Breast epithelium (tissue), 4 donors: ENCODE measurements at places on chromosomes 4 and X.

- no peak for DNase-seq
These were observed 157.3 kb downstream of the GBA3 start for GRCh38 chr4:22850055-22850454.

- DNase-seq: no peak
These were observed 321.7 kb downstream of the PPP1R2C start for GRCh38 chrX:42456176-42456700.

GRCh38 chr4:15004739-15005301 is 2.5 kb downstream of the CPEB2 start:
- peak; percentile 87 for DNase-seq

DNA sequence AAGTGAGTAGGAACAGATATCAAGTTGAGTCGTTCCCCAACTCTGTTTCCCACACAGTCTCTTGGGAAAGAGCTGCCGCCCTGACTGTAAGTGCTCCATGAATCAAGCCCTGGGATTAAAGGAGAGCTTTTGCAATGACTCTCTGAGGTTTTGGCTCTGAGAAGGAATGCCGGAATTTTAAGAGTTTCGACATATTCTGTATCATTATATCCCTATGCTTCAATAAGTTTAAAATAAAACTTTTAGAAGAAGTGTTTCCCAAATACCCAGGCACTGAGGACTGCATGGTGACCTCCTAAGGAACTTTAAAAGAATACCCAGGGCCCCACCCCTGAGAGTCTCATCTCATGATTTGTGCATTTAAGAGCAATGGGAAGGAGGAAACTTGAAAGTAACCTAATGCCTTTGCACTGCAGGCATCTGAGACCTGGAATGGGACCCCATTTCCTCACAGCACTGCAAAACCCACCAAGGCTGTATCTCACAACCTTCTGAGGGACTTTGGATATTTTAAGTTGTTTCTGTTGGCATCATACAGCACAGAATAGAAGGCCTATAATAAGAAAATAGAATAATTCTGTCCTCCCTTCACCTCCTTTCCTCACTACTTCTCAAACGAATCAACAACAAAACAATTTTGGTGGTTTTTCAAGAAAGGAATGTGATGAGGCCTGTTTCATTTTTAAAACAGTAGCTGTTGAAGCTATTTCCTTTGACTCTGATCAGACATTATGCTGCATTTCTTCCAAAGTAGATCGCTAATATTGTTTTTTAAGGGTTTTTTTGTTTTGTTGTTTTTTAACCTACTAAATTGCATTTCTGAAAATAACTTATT is 121.2 kb downstream of the GASK1B start:
- DNase-seq: no peak

DNA sequence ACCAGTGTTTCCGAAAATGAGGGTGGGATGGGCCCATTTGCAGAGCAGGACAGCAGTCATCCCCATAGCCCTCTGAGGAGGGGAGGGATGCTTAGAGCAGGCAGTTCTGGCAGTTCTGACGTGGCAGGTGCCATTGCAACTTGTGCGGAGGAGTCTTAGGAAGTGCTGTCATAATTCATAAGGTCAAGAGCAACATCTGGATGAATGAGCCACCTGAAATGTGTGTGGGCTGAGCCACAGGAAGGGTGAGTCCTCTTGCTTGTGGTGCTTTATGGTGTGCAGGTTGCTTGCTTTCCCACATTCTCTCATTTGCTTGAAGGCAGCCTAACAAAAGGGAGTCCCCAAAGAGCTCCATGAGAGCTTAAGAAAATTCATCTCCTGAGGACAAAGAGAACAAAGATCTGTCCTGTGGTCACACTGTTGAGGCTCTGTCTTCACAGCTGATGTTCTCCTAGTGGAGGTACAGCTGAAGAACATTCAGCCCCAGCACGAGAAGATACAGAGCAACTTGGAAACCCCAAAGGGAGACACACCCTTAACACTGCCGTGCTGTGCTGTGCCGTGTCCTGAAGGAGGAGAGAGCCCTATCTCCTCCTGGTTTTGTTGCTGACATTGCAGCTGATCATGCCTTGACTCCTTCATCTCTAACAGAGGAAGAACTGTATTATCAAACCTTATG is 60.3 kb downstream of the DLG3 start:
- no peak for DNase-seq

DNA sequence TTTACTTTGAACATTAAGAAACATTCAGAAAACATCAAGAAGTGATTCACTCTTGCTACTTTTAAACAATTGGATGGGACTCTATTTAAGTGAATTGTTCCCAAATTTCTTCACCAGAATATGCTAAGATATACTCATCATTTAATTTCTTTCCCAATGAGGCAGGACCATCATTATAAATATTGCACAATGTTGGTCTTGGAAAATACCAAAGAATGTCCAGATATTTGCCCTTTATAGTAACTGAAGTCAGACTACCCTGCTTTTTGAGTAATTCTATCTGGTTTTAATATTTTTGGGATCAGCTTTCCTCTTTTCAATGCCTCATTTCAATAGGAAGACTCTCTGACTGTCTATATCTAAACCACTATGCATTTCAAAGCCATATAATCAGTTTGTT is 129.4 kb upstream of the TENM3 start:
- no peak for DNase-seq

- DNase-seq: no peak
These were observed 62.6 kb downstream of the GLRA2 start for GRCh38 chrX:14591976-14592375.

DNA sequence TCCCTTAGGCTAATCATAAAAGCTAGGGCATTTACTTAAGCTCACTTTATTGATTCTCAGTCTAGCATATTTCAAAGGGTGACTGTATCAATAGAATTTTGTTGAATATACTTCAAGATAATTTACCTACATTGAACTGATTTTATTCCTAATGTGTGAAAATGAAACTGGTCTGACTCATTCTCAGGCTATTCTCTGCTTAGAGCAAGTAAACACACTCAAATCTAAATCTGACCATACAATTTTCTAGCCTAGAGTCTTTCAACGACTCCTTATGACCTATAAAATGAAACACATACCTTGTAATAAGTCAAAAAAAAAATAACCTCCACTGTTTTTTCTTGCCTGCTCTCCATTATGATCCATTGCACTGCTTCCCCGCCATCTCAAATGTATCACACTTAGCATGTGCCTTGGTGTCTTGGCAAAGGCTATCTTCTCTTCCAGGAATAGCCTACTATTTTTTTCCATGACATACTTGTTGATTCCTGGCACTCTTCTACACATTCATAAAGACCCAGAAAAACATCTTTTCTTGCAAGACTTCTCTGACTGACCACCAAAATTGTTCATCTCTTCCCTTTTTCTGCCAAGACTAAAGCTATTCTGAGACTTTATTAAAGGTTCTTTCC is 965.1 kb upstream of the HS3ST1 start:
- DNase-seq: no peak

- no peak for DNase-seq
These were observed 487.6 kb upstream of the BOD1L1 start for GRCh38 chr4:14115106-14115505.

GRCh38 chr4:14087459-14087858 is 459.9 kb upstream of the BOD1L1 start:
- no peak for DNase-seq

- no peak for DNase-seq
These were observed 369.7 kb upstream of the DIAPH2 start for GRCh38 chrX:96314985-96315384.

GRCh38 chrX:48864210-48864609 is 28.8 kb upstream of the PCSK1N start:
- no peak for DNase-seq

DNA sequence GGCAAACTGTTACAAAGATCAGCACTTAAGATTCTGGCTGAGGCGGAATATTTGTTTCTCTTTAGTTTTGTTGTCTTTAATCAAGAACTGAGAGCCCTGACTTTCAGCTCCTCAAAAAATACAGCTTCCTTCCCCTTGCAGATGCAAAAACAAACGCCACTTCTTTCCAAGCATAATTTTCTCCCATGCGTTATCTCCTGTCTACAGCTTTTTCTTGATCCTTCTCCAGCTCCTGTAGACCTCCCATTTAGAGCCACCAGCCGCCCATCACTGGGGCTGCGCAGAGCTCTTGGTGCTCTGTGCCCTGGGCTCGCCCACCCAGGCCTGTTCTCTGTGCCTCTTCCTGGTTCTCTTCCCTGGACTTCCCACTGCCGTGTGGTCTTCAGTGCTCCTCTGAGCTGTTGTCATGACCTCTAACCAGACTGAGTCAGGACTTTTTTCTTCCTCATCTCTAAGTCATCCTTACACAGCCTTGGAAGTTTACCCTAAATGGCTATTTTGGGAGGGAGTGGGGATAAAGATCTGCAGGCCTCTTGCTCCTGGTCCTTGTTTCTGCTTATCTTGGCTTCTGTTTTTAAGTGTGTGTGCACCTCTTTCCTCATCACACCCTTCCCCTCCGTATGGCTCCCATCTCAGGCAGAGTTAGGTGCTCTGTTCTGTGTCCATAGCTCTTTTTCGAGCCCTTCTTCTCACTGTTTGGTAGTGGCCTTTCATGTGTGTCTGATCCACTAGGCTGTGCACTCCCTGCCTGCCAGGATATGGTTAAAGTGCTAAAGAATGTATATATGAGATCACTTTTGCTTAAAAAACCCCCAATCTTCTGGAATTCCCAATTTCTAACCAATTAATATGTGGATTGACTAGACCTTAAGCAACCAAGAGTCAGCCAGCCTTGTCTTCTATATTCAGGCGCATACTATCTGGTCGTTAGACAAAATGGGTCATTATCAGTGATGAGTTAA is 122.5 kb downstream of the PTTG2 start:
- no peak for DNase-seq

DNA sequence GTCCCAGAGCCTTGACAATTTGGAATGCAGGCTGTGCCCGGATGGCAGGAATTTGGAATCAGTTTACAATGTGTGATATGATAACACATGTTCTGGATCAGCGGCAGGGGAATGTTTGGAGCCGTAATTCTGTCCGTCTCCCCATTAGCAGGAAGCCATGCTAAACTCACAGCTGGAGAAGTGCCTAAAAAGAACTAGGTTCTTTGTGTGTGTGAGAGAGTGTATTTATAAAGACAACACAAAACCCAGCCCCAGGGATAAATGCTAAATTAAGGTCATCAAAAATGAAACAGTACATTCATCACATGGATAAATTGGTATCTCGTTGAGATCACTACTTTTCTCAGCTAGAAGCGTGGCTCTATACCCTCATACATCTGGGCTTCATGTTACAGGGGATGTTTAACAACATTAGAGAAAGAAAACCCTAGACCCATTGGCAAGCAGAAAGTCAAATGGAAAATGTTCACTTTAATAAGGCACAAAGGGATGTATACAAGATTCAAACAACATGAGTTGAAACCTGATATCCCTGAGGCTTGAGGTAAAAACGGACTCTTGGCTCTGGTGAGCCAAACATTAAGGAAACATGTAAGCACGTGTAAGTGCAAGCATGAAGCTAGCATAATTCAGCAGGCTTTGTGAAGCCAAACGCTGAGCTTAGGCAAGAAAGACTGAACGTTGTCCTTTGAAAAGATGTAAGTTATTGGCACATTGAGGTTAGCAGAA is 18.0 kb upstream of the TMEM131L start:
- DNase-seq: no peak

DNA sequence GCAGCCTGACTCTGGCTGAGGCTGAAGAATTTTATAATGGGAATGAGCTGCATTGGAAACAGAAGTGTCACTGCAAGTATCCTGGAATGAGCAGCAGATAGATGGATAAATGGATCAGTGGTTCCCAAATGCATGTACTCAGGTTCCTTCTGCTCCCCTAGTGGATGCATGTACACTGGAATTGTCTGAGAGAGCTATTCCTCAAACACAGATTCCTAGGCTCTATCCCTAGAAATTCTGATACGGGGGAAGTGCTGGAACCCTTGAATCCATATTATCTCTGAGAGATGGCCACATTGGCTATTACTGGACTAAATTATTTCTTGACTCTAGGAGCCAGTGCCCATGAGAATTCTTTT is 64.8 kb downstream of the TMEM131L start:
- DNase-seq: no peak

DNA sequence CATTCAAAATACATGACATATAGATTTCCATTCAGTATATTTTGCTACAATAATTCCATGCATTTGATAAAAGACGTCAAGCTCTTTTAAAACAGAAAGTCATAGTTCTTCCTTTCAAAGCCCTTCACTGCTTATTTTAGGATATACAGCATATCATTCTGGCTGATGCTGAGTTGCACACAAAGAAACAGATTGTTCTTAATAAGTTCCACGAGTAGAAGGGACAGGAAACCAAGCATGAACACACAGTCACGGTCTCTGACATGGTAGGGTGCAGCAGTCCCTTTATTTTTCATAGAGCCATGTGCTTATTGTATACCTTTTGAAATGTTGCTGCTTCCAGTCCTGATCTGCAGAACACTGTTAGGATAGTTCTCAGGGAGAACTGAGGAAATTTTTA is 85.4 kb downstream of the MAGEB10 start:
- DNase-seq: no peak

DNA sequence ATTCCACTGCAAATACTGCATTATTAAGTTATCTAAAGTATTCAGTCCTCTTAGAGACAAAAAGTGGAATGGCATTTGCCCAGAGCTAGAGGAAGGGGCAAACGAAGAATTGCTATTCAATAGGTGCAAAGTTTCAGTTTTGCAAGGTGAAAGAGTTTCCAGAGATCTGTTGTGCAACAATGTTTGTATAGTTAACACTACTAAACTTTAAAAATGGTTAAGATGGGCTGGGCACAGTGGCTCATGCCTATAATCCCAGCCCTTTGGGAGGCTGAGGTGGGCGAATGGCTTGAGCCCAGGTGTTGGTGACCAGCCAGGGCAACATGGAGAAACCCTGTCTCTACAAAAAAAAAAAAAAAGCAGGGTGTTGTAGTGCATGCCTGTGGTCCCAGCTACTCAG is 102.5 kb downstream of the LUZP4 start:
- DNase-seq: no peak

DNA sequence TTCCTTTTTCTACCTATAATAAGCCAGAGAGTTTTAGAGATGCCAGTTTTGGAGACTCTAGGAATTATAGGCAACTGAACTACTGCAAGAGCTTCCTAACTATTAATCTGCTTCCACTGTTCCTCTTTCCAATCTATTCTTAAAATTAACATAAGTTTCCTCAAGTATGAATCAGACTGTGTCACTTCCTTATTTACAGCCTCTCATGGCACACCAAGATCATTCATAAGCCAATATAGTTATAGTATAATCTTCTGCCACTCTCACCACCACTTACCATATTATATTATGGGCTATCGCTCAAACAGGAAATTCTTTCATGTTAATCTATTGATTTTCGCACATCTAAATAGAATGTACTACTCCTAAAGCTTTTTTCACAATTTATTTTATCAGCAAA is 383.5 kb downstream of the STPG2 start:
- DNase-seq: no peak
